ENCODE measurements at places on chromosomes 16 and 17.

DNA sequence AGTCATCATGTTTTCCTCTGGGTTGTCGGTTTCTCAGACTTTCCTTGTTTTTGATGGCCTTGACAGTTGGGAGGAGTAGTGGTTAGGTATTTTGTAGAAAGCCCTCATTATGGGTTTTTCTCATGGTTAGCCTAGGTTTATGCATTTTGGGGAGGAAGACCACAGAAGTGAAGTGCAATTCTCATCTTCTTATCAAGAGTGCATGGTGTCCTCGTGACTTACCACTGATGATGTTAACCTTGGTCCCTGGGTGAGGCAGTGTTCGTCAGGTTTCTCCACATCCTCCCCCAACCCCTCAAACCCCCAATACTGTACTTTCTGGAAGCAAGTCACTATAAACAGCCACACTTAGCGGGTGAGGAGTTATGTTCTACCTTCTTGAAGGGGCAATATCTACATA, 42.3 kb downstream of the BPTF start:
- no peak for DNase-seq
- no peak overlapping the region for H3K4me3 ChIP-seq
- H3K4me1 ChIP-seq, result no peaks in the 10 kb centered on the region
- H3K27ac ChIP-seq, result no peak overlapping the region
- no peaks in the 10 kb centered on the region for H3K36me3 ChIP-seq

DNA sequence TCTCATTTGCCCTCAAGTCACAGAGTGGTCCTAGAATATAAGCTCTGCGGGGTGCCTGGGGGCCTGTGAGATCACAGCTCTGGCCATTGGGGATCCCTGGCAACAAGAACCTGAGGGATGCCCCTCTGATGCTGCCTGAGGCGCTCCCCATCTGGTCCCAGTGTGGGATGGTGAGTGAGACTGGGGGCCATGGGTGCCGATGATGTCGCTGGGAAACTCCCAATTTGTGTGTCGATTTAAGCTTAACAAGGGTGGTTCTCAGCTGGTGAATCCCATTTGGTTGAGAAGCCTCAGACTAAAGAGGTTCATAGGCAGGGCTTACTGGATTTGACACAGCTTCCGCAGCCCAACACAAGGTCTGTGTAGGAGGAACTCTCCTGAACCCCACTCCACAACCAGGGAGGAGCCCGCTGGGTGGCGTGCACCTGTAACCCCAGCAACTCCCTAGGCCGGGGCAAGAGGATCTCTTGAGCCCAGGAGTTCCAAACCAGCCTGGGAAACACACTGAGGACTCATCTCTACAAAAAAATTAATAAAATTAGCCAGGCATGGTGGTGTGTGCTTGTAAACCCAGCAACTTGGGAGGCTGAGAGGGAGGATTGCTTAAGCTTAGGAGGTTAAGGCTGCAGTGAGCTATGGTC, 63.7 kb upstream of the SIAH1 start:
- no peak overlapping the region for H3K4me3 ChIP-seq
- no peak overlapping the region for H3K27ac ChIP-seq
- no peak for DNase-seq
- no peaks in the 10 kb centered on the region for H3K36me3 ChIP-seq
- H3K4me1 ChIP-seq, result peaks cover 13% of the 10 kb centered on the region
- H3K27me3 ChIP-seq, result no peaks in the 10 kb centered on the region

GRCh38 chr16:65494609-65495008, 372.7 kb upstream of the CDH11 start:
- H3K4me1 ChIP-seq, result no peaks in the 10 kb centered on the region
- DNase-seq, result no peak
- H3K4me3 ChIP-seq, result no peak overlapping the region
- H3K27me3 ChIP-seq, result no peaks in the 10 kb centered on the region

GRCh38 chr17:82930043-82930923, 90.5 kb upstream of the ZNF750 start:
- H3K36me3 ChIP-seq, result peaks cover 66% of the 10 kb centered on the region
- no peaks in the 10 kb centered on the region for H3K27me3 ChIP-seq
- no peak overlapping the region for H3K27ac ChIP-seq
- no peak overlapping the region for H3K4me3 ChIP-seq

- no peaks in the 10 kb centered on the region for H3K27me3 ChIP-seq
- H3K4me3 ChIP-seq, result no peak overlapping the region
- no peak for DNase-seq
- H3K4me1 ChIP-seq, result no peaks in the 10 kb centered on the region
- no peak overlapping the region for H3K27ac ChIP-seq
Observed at GRCh38 chr17:79231766-79232287, 157.2 kb downstream of the ENGASE start.

- no peak overlapping the region for H3K27ac ChIP-seq
- no peaks in the 10 kb centered on the region for H3K27me3 ChIP-seq
- H3K4me1 ChIP-seq, result no peaks in the 10 kb centered on the region
- DNase-seq, result no peak
Observed at GRCh38 chr17:68431661-68432071, 25.6 kb downstream of the WIPI1 start.
